ENCODE measurements at places on chromosomes 12 and 14.
A peak's percentile ranks its signal among the peaks of the same experiment; 100 is the strongest.

GRCh38 chr12:69123919-69124638 lies 115.3 kb upstream of the CPSF6 start:
- no peak for DNase-seq

DNA sequence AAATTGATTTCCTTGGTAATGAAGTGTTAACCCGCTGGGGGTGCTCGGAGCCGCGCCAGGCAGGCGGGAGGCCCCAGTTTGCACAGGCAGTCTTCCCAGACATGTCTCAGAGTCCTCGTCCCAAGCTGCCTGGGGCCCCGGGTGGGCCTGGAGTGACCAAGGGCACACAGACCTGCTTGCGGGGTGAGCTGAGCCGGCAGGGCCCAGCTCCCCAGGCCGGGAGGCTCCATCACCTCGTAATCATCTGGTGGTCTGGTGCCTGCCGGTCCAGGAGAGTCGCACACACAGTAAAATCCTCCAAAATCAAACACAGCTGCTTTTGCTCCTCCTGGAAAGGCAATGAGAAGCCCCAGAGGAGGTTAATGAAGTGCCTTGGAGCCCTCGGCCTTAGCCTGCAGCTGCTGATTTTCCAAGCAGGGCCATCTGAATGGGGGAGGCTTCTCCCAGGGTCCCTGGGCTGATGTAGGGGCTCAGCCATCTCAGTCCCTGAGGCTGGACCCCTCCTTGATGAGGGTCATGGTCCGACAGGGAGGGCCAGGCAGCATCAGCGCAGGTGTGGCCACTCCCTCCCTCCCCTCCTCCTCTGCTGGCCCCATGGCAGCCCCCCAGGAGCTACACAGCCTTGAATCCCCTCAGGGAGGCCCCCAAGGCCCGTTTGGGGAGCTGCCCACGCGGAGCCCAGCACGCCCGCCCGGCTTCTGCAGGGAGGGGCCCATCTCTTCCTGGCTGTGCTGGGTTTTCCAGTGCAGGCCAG lies 39.4 kb upstream of the FBRSL1 start:
- no peak for DNase-seq

GRCh38 chr12:90183201-90183600 lies 474.6 kb upstream of the ATP2B1 start:
- no peak for DNase-seq

GRCh38 chr14:55047301-55048053 lies 4.0 kb upstream of the MAPK1IP1L start:
- no peak for DNase-seq

- no peak for DNase-seq
Observed at GRCh38 chr12:56530390-56531055, 8.9 kb downstream of the RBMS2 start.

- no peak for DNase-seq
Observed at GRCh38 chr14:63478010-63478409, 65.2 kb downstream of the PPP2R5E start.

DNA sequence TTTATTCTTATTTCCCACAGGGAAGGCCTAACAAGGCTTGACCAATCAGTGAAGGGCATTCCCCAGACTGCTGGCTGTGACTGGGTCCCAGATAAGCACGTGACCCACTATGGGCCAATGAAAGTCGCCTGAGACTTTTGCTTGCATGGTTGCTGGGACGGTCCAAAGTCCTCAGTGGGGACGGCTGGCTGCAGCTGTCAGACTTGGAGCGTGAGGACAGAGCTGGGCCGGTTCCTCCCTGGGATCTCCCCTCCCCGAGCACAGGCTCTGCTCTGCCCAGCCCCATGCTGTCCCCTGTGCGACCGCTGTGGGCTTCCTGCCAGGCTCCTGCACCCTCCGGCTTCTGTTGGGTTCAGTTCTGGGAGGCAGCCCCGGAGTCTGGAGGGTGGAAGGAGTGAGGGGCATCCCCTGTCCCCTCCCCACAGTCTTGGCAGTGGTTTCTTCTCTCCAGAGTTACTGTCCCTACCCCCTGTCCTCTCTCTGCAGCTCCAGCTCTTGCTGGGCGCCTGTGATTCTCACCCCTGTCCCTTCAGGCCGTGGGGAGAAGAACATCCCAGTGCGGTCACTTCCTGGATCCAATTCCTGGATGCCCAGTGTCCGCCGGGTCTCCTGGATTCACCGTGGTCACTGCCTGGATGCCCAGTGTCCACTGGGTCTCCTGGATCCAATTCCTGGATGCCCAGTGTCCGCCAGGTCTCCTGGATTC lies 50.1 kb downstream of the GALNT9 start:
- no peak for DNase-seq

DNA sequence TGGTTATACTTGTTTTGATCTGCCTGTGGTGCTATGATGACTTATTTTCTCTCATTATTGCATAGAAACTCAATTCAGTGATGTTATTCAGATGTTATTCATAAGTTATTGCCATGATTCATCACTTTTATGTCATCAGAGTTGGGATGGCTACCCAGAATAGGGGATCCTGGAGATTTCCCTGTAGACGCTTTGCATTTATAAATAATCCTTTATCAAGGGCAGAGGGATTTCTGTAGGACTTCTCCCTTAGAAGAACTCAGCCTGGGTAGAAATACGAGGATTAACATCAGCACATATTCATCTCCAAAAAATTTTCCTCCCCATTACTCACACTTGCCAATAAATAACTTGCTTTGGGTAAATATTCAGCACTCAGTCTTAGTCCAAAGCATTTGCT lies 4.9 kb downstream of the GPRC5A start:
- no peak for DNase-seq

GRCh38 chr12:57521525-57522010 lies 1.1 kb upstream of the MBD6 start:
- peak; percentile 19 for DNase-seq

- DNase-seq = no peak
Observed at GRCh38 chr12:45034861-45035265, 16.0 kb downstream of the DBX2 start.

DNA sequence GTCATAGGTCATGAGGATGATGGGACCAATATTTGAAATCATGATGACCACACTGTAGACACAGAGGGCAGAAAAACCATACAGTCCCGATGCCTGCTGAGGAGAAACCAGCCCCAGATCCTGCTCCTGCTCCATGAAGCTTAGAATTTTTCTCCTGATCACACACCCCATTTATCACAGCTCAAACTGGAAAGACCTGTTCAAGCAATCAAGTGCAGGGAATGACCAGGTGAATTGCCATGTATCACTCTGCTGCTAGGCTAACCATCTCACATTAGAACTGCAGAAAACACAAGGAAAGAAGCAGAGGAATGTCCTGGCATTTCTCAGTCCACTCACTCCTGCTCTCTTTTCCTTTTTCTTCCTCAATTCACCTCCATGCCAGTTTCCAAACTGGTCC lies 18.1 kb downstream of the MANSC1 start:
- no peak for DNase-seq

GRCh38 chr14:57761800-57762199 lies 104.1 kb downstream of the SLC35F4 start:
- no peak for DNase-seq

- DNase-seq = no peak
Observed at GRCh38 chr12:100083308-100083707, 59.4 kb downstream of the BLTP3B start.

DNA sequence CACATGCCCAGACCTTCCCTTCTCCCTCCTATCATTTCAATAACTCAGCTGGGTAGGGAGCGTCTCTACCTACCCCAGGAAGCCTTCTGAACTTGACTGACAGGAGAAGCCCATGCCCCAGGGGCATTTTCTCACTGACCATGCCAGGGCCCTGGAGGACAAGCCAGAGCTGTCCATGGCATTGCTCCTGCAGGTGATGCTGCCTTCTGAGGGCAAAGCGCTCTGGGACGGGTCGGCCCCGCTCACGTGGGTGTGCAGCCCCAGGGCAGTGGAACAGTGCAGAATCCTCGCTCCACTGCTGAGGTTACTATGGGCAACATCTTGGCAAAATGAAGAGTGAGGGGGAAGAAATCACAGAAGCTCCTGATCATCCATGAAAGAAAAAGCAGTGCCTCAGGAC lies 28.5 kb upstream of the CIPC start:
- no peak for DNase-seq

Measured in non-pigmented ciliary epithelial cell (primary cell).